Left kidney (tissue), 8 donors: ENCODE measurements at places on chromosomes 3 and 15. TPM values are rescaled to one million over a fixed set of nuclear protein-coding genes. Genes with fewer than 3 reads are reported as not detected.

The VPS33B gene
- polyA plus RNA-seq: 20.9 TPM

DNA sequence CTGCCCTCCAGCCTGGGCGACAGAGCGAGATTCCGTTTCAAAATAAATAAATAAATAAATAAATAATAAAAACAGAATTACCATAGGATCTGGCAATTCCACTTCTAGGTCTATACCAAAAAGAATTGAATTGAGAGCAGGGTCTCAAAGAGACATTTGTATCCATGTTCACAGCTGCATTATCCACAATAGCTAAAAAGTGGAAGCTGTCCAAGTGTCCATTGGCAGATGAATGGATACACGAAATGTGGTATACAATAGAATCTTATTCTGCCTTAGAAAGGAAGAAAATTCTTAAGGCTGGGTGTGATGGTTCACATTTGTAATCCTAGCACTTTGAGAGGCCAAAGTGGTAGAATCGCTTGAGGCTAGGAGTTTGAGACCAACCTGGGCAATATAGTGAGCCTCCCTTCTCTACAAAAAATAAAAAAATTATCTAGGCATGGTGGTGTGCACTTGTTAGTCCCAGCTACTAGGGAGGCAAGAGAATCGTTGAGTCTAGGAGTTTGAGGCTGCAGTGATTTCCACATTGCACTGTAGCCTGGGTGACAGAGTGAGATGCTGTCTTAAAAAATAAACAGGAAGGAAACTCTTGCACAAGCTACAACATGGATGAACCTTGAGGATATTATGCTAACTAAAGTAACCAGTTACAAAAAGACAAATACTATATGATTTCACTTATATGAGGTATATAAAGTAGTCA, 24.2 kb downstream of the PFKFB4 start:
- no peak for DNase-seq

- no peak for DNase-seq
Measured at GRCh38 chr15:48939648-48940047, 24.1 kb downstream of the SHC4 start.

The TNFSF10 gene
- 42.4 TPM for polyA plus RNA-seq

The CD80 gene
- 0.20 TPM for polyA plus RNA-seq

DNA sequence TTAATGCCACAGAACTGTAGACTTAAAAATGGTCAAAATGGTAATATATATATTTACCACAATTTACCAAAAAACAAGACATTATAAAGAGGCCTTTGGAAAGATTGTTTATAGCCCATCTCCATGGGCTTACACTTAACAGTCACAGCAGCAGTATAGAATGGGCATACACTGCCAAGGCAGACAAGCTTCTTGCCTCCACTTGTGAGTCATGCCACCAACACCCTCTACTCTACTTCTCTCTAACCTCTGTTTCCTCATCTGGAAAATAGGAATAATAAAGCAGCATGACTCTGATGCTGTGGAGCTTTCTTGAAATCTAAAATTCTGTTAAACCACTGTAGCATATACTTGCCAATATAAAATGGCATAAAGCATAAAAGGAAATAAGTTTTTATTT, 14.4 kb upstream of the GPR156 start:
- DNase-seq: no peak

GRCh38 chr3:197791113-197791891, at the start of gene LRCH3:
TSS of gene LRCH3 (plus strand) at chr3:197791254. CDS start at chr3:197791279, 25 bp downstream.
- DNase-seq: peak; percentile 88

GRCh38 chr15:70154718-70155347, 57.1 kb upstream of the TLE3 start:
- DNase-seq: no peak

DNA sequence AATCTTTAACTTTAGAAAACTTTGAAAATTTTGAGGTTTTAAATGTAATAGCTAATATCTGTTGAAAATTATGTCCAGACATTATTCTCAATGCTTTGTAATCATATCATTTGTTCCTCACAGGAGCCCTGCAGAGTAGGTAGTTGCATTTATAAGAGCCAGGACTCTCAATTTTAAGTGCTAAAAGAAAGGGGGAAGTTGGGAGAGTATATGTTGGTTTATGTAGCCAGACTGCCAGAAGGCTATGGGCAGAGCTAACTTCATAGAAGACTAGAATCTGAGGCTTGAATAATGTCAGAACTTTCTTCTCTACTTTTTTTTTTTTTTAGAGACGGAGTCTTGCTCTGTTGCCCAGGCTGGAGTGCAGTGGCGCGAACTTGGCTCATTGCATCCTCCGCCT, 9.1 kb downstream of the VPS8 start:
- no peak for DNase-seq
